Activated naive CD4-positive, alpha-beta T cell treated with anti-CD3 and anti-CD28 coated beads, Interleukin-2, amount 50 U/mL, for 72 hours (primary cell): ENCODE measurements at places on chromosomes 7 and 10. TPM values are rescaled to one million over a fixed set of nuclear protein-coding genes. Genes with fewer than 3 reads are reported as not detected.

Gene PDZD7
- total RNA-seq = 1.3 TPM

Gene HMX3
- 0.20 TPM for total RNA-seq

Gene STAG3
- 54.2 TPM for total RNA-seq

Gene ALOX5
- 1.7 TPM for total RNA-seq

Gene HACD1
- 1.8 TPM for total RNA-seq

Gene LOXL4
- not detected for total RNA-seq

Gene KCNH2
- 0.41 TPM for total RNA-seq

- DNase-seq = no peak
These were observed 138.9 kb downstream of the MAD1L1 start for GRCh38 chr7:2093843-2094220.

GRCh38 chr7:24722386-24723177, 34.7 kb downstream of the GSDME start:
- no peak for DNase-seq

DNA sequence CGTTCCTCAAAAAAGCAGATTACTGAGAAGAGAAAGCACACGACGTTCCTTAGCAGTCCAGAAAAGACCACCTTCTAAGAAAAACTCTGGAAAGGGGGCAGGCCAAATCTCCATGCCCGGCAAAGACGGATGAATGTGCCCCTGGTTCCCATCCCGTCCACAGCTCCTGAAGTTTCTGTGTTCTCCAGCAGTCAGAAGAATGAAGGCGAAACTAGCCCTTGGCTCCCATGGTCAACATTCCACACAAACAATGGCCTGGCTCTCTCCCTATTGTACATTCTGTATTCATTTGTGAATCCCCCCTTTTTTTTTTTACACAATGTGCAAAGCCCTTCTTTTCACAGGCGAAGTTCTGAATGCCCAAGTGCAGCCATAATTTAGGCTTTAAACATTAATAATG, 5.3 kb downstream of the CTBP2 start:
- DNase-seq = no peak

DNA sequence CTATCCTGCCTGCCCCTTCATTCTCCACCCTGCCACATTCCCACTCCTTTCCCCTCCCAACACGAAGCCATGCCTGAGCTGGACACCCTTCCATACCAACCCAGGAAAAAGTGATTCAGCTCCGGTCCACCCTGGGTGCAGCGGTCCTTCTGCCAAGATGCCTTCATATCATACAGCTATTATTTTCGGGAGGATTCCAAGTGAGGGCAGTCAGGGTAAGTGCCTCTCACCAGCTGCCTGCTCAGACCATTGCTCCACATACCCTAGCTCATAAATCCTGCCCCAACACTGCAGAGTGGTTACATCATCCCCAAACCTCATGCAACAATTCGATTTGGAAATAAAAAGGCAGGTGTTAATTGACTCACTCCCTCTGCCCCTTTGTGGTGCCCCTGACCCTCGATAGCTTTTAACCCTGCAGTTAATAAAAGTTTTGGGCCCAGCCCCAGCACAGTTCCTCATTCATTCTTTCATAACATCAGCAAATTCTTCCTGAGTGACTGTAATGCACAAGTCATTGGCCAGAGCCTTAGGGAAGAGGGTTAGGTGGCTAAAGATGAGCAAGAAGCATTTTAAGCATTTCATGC, 42.6 kb downstream of the ZNF503 start:
- DNase-seq = no peak

- no peak for DNase-seq
These were observed 8.8 kb upstream of the SPAM1 start for GRCh38 chr7:123916240-123916724.

DNA sequence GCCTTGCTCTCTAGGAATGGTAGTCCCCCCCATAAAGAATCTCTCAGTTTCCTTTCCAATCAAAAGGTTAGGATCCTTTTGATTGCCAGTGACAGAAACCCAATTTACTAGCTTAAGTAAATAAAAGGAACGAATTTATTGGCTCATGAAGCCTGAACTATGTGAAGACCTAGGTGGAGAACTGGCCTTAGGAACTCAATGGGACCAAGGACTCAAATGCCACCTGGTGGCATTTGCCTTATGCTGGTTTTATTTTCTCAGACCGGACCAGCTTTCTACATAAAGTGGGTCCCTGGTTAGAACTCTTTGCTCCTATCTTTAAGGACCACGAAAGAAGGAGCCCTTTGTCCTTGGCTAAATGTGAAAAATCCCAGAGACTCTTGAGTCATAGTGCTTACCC, 25.4 kb downstream of the CFTR start:
- no peak for DNase-seq

GRCh38 chr7:141231018-141231792, 157.3 kb downstream of the TMEM178B start:
- DNase-seq = no peak

DNA sequence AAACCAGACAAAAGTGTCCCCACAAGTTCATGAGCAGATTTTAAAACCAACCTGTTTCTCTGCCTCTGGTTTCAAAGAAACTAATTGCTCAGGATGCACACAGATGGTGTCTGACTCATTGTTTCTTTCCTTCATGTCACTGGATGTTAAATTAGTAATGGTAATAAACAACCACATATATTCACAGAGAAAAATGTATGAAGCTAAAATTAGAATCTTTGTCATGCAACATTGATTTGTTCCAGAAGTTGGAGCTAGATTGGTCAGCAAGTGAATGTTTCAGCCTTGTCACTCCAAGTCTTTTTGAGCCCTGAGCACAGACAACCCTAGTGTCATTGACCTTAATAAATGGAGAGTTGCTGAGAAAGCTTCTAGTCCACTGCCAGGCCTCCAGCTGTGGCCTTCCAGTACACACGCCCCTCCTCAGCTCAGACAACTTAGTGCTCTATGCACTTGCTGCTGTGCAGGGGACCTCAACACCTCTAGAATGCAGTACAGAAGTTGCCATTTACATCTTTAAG, 175.9 kb downstream of the CCDC71L start:
- no peak for DNase-seq

DNA sequence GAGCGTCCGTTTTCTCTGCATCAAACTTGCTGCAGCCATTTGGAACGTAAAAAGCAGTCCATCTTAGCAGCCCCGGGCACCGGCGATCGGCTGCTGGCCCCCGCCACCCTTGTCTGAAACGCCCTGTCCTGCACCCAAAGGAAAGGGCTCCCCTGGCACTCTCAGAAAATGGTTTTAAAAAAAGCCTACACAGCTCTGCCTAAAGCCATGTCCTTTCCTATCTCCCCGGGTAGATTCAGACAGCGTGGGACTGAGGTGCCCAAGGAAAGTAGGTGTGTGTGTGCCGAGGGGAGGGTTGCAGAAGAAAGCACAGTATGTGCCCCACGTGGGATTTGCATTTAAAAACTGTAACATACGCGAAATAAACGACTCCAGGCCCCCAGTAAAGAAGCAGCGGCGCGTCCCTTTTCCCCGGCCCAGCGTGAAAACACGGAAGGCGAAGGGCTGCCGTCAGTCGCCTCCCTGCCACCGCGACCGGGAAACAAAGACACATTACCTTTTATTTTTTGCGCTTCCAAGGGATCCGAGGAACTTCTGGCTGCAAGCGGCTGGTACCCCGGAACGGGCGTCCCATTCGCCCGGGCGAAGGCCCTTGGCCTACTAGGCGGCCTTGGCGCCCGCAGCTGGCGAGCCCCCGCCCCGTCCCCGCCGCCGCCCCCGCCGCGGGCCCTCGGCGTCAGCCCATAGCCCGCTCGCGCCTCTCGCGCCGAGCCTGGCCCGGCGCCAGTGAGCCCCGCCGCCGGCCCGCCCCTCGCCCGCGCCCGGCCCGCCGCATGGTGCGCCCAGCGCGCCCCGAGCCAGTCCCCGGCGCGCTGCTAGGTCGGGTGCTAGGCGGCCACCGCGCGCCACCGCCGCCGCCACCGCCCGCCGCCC, 304.6 kb downstream of the PRPF18 start:
- DNase-seq = no peak

GRCh38 chr7:115352375-115352774, 430.5 kb downstream of the MDFIC start:
- DNase-seq = no peak

DNA sequence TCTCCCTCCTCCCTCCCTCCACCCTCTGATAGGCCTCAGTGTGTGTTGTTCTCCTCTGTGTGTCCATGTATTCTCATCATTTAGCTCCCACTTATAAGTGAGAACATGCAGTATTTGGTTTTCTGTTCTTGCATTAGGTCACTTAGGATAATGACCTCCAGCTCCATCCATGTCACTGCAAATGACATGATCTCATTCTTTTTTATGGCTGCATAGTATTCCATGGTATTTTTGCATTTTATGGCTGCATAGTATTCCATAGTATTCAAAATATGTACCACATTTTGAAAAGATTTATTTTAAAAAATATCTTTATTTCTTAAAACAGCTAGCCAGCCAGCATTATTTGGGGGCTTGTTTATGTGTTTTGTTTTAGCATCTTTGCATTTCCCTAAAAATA, 275.6 kb downstream of the SFMBT2 start:
- DNase-seq = no peak

GRCh38 chr7:1457949-1458682, 1.2 kb downstream of the MICALL2 start:
- no peak for DNase-seq

DNA sequence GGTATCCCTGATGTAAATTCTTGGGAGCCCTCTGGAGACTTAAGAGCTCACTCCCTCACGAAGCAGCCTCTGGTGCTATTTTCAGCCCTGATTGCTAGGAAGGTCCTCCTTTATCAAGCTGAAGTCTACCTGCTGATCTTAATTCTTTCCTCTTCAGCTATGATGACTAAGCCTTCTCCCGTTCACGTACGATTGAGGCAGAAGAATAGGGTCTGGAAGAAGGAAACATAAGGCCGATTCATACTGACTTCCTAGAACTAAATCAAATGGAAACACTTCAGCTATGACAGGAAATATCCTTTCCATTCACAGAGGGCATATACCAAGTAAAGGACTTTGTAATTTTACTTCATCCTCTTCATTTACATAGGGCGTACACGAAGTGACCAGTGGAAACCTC, 107.0 kb downstream of the CPXM2 start:
- DNase-seq = no peak
